NCI-H2171 (cell line): ENCODE measurements at places on chromosomes 2 and 18.

DNA sequence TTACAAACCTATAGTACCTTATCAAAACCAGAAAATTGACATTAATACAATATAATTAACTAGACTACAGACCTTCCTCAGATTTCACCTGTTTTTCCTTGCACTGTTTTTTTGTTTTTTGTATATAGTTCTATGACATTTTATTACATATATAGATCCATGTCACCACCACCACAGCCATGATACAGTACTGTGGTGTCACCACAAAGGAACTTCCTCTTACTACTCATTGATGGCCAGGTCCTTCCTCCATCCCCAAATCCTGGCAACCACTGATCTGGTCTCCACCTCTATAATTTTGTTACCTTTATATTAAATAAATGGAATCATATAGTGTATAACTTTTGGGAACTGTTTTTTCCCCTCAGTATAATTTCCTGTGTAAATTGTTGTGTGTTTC, 19.4 kb upstream of the ATP6V1B1 start:
- no peak for DNase-seq

DNA sequence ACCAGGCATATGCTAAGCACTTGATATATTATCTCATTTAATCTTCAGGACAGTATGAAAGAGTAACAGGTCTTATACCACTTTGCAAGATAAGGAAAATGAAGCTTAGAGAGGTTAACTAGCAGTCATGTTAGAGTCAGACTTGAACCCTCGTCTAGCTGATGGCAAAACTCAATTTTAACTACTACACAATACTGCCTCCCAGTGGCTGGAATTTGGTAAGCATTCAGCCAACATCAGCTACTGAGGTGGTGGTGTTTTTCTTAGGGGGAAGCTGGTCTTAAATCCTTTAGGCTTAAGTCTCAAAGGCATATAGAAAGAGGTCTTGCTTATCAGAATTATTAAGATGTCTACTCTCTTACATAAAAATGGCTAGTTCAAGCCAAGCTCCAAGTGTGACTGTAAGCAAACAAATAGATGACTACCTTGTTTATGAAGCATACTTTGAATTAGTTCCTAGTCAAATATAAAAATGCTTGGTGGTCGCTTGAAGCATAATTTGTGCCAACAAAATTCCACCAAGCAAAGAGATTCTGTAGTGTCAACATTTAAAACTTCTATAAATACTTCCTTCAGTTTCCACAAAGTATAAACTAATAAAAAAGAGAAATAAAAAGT, 325.4 kb upstream of the FIGN start:
- no peak for DNase-seq

- DNase-seq = no peak
These were observed 112.4 kb downstream of the MIB1 start for GRCh38 chr18:21853016-21853415.

DNA sequence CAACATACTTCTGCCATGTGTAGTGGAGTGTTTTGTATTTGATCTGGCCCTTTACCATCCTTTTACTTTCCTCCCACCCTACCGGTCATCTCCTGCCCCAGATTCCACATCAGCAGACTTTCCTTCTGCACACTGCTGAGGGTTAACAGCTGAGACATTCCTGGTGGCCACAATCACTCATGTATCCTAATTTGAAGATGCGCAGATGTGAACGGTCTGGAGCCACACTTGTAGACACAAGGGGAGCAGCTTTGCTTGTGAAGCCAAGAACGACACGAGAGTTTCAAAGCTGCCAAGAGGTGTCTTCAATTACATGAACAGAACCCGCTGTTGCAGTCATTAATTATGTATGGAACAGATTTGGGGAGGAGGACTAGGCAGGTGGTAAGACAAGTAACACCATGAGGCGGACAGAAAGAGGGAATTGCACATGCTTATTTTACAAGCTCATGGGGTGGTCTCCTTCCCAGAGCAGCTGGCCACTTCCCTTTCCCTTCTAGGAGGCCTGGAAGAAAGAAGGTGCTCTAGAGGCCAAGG, 260.7 kb upstream of the KLHL29 start:
- DNase-seq = peak; percentile 23

GRCh38 chr2:157692768-157693167, 64.1 kb upstream of the ACVR1C start:
- no peak for DNase-seq

DNA sequence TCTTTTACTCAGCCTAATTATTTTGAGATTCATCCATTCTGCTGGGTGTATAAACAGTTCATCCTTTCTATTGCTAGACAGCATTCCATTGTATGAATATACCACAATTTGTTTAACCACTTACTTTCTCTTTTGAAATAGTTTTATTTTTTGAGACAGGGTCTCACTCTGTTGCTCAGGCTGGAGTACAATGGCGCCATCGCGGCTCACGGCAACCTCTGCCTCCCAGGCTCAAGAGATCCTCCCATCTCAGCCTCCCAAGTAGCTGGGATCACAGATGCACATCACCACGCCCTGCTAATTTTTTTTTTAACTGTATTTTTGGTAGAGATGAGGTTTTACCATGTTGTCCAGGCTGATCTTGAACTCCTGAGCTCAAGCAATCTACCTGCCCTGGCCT, 54.5 kb downstream of the USP37 start:
- no peak for DNase-seq

- no peak for DNase-seq
These were observed 131.5 kb downstream of the ATP9B start for GRCh38 chr18:79200546-79201268.

DNA sequence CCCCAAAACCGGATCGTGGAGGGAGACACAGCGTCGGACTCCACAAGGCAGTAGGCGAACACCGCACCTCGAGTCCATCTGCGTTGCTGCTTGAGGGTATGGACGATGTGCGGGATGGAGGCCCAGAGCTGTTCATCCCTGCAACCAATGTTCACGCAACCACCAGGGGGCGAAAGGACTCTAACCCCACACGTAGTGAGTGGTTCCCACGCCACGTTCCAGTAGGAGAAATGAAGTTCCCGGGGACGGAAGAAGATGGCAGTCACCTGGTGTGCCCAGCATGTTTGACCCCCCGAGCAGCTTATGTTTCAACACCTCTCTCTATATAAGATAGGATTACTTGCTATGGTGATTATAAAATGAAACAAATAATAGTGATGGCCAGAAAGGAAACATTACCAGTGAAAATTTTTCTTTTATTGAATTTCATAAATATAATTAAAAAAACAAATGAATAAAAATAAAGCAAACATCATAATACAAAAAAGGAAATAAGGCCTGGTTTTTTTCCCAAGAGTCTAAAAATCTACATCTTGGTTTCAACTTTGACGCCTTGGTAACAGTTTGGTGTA, 184.3 kb downstream of the SH3BP4 start:
- DNase-seq = no peak

DNA sequence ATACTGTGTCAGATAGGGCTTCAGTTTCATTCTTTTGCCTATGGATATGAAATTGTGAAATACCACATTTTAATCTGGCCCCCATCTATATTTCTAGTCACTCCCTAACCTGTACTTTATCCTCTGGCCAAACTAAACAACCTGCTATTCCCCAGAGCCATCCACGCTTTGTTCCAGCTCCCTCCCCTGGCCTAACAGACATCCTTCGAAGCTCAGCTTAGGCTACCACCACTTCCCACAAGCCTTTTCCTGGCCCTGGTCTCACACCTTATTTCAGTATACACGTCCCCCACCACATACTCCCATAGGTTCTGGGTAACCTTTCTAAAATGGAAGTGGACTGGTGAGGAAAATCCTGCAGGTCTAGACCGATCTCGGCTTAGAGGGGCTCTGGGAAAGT, 55.4 kb downstream of the MAP4K3 start:
- DNase-seq = no peak

- no peak for DNase-seq
These were observed 187.5 kb downstream of the SCG2 start for GRCh38 chr2:223414646-223415045.

GRCh38 chr18:68489013-68489792, 225.7 kb downstream of the TMX3 start:
- no peak for DNase-seq

DNA sequence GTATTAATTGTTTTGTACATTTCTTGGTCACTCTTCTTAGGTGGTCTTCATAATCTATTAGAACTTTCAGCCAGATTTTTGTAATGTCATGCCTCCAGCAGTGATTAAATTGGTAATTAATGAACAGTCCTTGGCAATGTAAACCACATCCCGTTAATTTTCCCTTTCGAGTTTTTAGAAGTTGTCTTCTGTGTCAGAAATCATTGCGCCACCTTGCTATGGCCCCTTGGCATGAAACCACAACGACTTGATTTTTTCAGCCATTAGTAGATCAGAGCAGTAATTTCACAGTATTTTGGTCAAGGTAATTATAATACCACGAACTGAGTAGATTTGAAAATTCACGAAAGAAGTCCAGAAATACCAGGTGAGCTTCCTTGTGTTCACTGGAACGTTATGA, 86.0 kb upstream of the OTX1 start:
- DNase-seq = no peak

GRCh38 chr2:239674101-239674980, 273.5 kb upstream of the HDAC4 start:
- no peak for DNase-seq

- DNase-seq = peak; percentile 74
These were observed 338.4 kb upstream of the SLC39A10 start for GRCh38 chr2:195318440-195319111.

DNA sequence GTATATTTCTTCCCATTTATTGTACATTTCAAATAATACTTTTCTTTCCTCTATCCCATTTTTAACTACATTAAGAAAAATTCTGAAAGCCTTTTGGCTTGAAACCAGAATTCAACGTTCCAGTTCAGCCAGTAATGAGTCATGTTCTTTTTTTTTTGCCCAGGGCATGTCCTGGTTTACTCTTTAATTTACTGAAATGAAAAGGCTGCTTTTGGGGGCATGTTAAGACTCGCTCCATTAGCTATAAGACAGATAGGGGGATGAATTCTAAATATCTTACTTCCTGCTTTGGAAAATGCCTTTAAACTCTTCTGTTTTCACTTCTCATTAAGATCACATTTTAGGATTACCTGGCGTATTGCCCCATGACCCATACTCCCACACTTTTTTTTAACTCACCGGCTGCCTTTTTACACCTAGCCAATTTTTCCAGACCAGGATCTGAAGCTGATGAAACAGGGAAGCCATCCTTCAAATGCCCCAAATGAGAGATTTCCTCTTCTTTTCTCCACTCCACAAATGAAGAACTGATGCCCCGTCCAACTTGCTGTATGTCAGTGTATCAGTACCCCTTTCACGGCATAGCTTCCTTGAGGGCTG, 585 bp downstream of the ABCA12 start:
- no peak for DNase-seq

DNA sequence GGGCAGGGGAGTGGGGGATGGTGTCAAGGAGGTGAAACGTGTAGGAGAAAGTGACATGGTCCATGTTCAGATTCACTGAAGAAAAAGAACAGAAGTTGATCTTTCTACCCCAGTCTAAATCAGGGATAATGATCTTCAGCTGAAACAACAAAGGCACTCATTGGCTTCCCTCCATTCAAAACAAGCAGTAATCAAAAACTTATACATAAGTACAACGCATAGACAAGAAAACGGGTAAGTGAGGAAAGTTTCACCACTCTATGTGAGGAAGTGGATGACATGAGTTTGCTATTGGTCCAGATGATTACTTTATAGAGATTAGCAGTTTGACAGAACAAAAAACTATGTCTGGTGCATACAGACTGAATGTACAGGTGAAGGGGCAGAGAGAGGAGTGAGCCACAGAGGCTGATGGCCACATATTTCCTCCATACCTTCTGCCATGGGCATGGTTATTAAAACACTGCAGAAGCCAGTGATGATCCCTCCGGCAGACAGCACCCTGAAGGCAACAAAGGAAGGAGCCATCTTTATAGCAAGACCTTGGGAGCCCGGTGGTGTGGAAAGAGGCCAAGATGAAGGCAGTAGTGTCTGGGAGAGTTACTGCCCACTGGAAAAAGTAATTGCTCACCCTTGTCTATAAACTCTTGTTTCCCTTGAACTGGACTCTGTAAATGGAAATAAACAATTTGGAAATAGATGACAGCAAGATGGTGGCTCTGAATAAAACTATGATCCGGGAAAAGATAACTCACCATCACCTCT, 57.7 kb downstream of the SLC25A12 start:
- DNase-seq = no peak

- DNase-seq = no peak
These were observed 179.3 kb downstream of the GLI2 start for GRCh38 chr2:120914839-120915521.

GRCh38 chr2:96895746-96896651, 26.1 kb upstream of the SEMA4C start:
- peak; percentile 85 for DNase-seq

DNA sequence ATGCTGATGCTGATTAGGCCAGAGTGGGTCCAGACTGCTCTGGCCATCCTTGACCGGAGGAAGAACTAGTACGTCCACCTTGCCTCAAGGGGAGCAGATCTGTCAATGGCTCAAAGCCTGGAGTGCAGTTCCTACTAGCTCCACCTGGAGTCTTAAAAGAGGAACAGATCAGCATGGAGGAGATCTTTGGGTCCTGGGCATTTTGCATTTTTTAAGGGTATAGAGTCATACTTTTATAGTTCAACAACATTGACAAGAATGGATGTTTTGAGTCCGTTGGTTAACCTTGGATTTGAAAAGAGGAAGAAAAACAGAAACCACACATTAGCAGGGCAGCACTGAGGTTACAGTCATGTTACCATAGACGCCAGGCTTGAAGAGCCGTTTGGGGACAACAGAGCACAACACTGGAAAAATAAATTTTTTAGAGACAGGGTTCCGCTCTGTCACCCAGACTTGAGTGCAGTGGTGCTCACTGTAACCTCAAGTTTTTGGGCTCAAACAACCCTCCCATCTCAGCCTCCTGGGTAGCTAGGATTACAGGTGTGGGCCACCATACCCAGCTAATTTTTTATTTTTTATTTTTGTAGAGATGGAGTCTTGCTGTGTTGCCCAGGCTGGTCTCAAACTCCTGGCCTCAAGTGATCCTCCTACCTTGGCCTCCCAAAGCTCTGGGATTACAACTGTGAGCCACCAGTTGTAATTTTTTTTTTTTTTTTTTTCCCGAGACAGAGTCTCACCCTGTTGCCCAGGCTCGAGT, 78.5 kb downstream of the PRKCE start:
- no peak for DNase-seq

- DNase-seq = no peak
These were observed 160.5 kb downstream of the TMEM163 start for GRCh38 chr2:134558208-134558830.
